CD8-positive, alpha-beta memory T cell (primary cell): ENCODE measurements at places on chromosomes 7 and 10.

DNA sequence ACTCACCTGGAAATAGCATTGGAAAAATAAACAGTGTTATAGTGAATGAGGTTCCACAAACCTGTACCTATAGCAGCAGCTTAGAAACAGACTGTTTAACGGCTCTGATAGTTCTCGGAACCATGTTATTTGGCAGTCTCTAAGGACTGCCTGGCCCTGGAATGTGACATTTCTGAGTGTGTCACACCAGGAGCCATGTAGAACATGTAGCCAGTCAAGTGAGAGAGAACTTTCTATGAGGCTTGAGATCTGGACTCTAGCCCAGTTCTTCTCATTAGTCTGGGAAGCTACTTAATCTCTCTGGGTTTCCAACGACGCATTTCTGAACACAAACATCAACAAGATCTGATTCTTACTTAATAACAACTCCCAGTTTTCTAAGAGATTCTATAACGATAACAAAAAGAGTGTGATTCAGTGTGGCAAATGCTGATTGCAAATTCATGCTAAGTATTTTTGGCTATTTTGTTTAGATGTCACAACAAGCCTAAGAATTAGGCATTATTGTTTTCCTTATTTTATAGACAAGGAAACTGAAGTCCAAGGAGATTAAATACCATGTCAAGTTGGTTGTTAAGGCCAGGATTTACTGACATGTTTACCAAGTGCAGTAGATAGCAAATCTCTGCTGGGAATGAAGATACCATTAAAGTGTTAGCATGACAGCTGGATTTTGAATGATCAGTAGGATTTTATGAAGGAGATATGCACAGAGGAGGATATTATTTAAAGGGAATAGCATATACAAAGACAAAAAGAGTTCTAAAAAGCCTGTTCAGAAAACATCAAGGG lies 47.2 kb downstream of the APBB1IP start:
- DNase-seq = no peak

GRCh38 chr7:142913051-142913450 lies 20.5 kb downstream of the TRPV5 start:
- no peak for DNase-seq

GRCh38 chr10:101092881-101093354 lies 31.1 kb downstream of the KAZALD1 start:
- DNase-seq = no peak

GRCh38 chr10:23037561-23037960 lies 57.8 kb upstream of the MSRB2 start:
- no peak for DNase-seq

GRCh38 chr7:45889367-45890067 lies 1.2 kb downstream of the IGFBP1 start:
- DNase-seq = no peak

DNA sequence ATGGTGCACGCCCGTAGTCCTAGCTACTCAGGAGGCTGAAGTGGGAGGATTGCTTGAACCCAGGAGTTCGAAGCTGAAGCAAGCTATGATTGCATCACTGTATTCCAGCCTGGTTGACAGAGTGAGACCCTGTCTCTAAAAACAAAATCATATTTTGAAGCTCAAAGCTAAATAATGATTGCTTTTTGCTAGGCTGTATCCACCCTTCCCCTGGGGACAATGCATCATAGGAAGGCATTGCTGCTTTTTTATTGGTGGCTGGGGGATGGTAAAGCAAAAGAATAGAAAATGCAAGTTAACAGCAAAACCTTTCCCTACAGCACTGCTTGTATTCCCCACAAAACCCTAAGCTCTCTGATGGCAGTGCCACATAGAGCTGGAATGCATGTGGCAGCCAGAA lies 107.5 kb upstream of the WAC start:
- no peak for DNase-seq

GRCh38 chr7:114375907-114376306 lies 38.7 kb upstream of the FOXP2 start:
- no peak for DNase-seq

GRCh38 chr10:21976739-21977138 lies 26.8 kb downstream of the DNAJC1 start:
- no peak for DNase-seq

DNA sequence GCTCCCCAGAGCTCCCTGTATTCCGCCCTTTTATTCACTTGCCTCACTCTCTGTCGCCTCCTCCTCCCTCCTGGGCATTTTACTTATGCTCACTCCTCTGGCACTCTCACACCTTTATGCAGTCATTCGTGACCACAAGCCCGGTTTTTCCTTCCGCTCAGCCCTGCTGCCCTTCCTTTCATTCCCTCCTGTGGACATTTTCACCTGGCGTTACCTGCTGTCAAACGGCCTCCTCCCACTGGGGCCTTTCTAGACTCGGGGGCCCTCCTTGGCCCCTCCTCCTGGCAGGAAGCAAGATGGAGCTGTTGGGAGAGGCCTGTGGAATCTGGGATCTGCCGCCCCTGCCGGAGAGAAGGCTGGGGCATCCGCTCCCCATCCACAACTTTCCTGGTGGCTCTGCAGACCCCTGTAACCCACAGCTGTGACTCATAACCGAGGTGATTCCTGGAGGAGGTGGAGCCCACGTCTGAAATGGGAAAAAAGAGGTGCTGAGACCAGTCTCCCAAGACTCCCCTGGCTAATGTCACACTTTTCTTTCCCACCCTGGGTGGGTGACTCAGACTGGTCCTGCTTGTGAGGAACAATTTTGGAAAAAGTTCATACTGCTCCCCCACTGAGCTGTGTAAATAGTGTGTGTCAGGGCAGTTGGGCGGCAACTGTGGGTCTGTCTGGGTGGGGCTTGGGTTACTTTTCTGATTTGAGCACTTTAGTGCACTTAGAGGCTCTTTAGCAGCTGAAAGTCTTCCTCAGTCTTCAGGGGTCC lies 1.2 kb downstream of the VCL start:
- peak; percentile 17 for DNase-seq

DNA sequence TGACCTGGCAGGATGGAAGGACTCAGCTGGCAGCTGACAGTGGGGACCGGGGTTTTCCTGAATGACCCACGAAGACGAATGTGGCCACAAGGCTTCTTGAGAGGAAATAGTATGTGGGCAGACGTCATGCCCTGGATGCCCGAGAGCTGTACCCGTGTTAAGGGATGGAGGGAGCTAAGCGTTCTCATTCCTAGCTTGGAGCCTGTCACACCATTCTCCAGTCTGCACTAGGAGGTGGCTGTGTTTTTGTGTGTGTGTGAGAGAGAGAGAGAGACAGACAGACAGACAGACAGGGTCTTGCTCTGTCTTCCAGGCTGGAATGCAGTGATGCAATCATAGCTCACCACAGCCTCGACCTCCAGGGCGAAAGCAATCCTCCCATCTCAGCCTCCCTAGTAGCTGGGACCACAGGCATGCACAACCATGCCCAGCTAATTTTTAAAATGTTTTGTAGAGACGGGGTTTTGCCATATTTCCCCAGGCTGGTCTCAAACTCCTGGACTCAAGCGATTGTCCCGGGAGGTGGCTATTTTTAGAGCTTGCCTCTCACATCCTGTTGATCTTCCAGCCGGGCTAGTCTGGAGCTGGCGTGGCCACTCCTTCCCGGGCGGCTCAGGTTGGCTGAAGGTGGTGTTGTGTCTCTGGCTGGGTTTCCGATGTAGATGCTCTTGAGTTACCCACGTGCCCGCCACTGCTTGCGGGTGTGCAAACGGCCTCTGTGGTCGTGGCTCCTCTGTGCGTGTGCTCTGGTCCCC lies 2.1 kb downstream of the AMZ1 start:
- DNase-seq = no peak

DNA sequence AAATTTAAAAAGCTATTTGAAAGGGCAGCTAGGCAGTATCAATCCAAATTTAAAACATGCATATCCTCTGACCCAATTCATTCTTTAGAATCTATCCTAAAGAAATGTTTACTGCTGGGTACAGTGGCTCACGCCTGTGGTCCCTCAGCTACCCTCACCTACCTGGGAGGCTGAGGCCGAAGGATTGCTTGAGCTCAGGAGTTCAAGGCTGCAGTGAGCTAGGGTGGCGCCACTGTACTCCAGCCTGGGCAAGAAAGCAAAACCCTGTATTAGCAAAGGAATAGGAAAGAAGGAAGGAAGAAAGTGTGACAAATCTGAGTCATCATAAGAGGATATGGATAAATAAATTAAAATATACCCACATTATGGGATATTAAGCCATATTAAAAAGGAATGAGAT lies 36.3 kb downstream of the C7orf33 start:
- no peak for DNase-seq

DNA sequence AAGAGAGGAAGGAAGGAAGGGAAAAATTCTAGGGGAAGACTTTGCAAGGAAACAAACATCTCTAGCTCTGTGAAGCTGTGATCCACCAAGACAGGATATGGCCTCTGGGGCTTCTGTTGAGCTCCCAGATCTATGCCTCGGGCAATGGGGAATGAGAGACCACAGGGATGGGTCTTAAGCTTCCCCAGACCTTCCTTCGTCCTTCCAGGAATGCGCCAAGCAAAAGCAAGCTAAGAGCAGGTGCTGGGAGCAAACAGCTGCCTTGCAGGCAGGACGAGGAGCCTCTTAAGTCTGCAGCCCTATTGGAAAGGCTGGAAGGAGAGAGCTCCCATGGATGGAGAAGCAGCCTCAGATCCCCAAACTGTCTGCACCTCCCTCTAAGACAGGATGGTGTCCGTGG lies 21.9 kb upstream of the ELN start:
- no peak for DNase-seq

DNA sequence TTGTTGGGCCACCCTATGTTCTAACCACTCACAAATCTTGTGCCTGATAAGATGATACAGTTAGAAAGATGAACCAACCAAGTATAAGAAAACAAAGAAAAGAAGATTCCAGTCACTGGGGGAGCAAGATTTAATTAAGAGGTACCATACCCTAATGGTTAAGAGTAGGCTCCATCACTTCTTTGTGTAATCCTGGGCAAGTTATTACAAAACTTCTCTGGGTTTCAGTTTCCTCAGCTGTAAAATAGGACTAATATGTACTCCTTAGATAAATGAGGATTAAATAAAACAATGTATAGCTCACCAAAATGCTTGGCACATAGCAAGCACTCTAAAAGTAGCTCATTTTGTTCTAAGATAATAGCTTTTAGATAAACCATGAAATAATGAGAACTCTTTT lies 58.5 kb downstream of the ATAD1 start:
- no peak for DNase-seq

DNA sequence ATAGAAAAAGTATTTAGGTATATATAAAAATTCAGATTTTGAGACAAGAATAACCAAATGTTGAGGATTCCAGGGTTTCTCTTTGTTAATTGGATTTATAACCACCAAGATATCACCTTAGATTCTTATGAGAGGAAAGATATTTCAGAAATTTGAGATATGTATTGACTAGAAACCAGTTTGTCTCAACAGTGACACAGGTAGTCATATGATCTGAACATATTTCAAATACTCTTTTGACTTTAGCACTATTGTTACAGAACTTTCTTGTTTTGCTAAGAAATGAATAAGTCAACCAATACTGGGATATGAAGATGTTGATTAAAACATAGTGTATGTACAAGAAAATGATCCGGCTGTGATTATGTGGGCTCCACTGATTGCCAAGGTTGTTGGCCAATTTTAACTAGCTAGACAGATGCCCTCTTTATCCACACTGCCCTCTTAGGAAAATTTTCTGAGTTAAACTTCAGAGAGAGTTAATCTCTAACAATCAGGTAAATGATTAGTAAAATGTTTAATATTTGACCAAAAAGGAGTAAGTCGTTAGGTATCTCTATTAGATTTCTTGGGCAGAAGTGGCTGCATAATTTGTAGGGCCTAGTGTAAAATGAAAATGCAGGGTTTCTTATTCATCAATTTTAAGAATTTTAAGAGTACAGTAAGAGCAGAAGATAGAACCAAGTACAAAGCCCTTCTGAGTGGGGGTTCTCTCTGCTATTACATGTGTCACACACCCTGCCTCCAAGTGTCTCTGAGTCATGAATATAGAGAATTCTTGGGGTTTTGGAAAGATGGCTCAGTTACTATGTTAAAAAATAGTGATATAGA lies 376.0 kb downstream of the TFEC start:
- DNase-seq = no peak

DNA sequence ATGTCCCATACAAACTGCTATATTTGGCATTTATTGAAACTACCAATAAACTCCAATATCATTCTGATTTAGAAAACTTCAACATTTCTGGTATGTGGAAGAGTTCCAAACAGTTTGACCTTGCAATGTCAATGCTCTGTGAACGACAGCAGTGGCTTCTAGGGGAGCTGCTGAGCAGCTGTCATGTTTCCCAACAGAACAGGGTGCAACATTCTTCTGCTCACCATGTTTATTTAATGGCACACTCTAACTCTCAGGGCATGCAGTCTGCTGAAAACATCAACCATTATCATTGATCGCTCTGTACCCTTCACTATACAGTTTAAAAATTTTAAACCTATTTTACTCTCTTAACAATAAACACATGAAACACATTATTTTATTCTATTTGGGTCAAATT lies 25.9 kb downstream of the LMOD2 start:
- DNase-seq = no peak

- no peak for DNase-seq
Measured at GRCh38 chr10:62079885-62080559, 178.5 kb downstream of the ARID5B start.

DNA sequence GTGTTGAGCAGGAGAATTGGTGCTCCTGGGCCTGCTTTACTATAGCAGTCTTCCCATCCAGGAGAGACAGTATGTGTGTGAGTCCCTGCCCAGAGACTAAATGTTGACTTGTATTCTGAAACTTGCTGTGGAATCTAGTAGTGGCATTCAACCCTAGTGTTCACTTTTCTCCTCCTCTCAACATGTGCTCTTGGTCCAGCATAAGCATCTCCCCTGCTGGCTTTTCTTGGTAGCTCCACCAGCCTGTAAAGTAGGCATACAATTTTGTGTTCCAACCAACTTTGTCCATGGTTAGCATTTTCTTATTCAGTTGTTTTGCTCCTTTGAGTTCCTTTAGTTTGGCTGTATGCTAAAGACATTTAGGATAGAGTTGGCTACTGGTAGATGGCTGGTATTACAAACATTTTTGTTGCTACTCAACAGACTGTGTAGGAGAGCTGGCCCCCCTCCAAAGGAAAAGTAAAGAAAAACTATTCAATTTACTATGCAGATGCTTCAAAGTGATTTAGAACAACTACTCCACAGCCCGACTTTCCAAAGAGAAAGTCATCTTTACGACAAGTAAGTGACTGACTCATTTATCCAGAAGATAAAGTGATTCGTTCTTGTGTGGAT lies 46.0 kb downstream of the ASB4 start:
- DNase-seq = no peak

GRCh38 chr7:84595026-84595425 lies 400.4 kb upstream of the SEMA3A start:
- DNase-seq = no peak

- no peak for DNase-seq
Measured at GRCh38 chr7:90276033-90276728, 31.2 kb downstream of the CFAP69 start.

- DNase-seq = no peak
Measured at GRCh38 chr7:149664176-149664575, 109.2 kb downstream of the ZNF467 start.
